Stimulated activated CD8-positive, alpha-beta memory T cell treated with anti-CD3 and anti-CD28 coated beads, Interleukin-4, amount 100 ng/mL, for 4 hours (primary cell): ENCODE measurements at places on chromosomes 13 and 19.
A peak's percentile ranks its signal among the peaks of the same experiment; 100 is the strongest.

- no peak for DNase-seq
These were observed 158.1 kb downstream of the IRS2 start for GRCh38 chr13:109628251-109628699.

GRCh38 chr13:79500829-79501228, 19.9 kb downstream of the NDFIP2 start:
- DNase-seq, result no peak

GRCh38 chr19:7830272-7830771, 304 bp downstream of the EVI5L start:
- no peak for DNase-seq

GRCh38 chr19:34508540-34508939, 27.0 kb downstream of the WTIP start:
- DNase-seq, result no peak

DNA sequence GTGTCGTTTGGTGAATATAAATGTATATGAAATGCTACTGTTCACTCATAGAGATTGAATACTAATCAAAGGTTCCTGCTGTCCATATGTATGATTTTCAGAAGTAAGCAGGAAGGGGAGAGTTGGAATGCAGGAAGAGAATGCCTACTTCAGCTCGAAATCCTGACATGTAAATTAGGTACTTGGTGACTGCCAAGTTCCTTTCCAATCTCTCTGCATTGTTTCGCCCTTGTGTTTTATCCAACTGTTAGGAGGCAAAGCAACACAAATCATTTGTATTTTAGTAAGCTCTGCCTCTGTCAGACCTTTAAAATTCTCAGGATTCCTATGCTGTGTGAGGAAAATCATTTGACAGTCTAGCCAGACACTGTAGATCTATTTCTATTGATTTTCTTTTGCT, 9.0 kb downstream of the STARD13 start:
- DNase-seq, result no peak

GRCh38 chr13:110874508-110874960, 40.3 kb downstream of the ANKRD10 start:
- DNase-seq, result peak; percentile 8

DNA sequence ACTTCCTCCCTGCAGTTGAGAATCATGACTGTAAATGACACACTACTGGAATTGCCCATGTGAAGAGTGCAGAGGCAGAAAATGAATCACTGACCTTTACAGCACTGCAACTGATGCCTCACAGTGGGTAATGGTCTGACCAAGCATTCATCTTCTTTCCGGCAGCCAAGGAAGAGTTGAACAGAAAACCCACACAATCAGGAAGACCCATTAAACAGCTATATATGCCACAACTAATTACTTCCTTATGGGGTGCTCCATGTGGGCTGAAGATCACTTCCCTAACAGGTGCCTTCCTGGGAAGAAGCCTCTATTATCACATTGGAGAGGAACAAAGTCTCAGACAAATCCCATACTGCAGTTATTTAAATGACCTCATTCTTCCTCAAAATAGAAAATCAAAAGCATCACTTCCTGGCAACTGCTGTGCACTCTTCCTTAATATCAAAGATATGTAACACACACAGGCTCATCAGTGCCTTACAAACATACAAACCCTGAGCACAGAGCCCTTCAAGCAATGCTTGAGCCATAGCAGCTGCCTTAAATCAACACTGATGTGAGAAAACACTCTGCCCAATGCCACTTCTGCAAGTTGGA, 45.8 kb downstream of the RUBCNL start:
- no peak for DNase-seq

DNA sequence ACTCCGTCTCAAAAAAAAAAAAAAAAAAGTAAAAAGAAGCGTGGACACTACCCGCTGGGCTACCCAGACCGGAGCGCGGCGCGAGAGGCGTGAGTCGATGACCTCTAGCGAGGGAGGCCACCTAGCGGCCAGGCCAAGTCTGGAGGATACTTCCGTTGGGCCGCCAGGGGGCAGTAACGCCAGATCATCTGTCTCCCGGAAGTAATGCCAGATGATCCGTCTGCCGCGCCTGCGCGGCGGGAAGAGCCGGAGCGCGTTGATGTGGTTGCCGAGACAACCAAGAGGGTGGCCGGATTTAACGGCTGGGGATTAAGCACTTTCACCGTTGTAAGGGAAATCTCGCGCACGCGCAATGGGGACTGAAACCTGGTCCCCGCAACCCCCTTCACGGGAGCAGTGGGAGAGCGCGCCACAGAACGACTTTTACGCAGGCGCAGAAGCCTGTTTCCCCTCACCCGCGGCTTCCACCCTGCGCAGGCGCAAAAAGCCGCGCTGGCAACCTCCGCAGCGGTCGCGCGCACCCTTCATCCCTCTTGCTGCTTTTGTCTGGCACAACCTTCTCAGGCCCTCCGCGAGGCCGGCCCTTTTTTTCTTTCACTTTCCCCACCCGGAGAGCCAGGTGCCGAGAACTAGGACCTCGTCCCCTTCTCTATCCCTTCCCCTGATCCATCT, 1.0 kb upstream of the U2AF2 start:
- peak; percentile 98 for DNase-seq

GRCh38 chr19:41927497-41928192, 604 bp downstream of the ERFL start:
- DNase-seq, result no peak

DNA sequence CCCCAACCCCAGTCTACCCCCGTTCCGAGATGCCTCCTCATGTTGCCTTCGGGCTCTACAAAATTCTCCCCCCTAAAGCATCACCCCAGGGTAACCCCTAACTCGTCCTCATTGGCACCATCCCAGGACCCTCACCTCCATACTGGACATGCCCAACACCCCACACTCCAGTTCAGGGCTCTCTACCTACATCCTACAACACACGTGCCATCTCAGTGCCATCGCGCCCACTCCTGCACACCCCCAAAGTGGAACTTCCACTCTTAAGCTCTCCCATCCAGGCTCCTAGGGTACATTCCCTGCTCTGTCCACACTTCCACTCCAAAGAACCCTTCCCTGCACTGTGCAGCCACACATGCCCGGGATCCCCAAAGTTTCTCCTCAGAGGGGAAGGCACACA, 827 bp upstream of the FKRP start:
- DNase-seq, result no peak
